Hypothalamus (tissue), 51 donors: ENCODE measurements at places on chromosomes 12 and 14.

DNA sequence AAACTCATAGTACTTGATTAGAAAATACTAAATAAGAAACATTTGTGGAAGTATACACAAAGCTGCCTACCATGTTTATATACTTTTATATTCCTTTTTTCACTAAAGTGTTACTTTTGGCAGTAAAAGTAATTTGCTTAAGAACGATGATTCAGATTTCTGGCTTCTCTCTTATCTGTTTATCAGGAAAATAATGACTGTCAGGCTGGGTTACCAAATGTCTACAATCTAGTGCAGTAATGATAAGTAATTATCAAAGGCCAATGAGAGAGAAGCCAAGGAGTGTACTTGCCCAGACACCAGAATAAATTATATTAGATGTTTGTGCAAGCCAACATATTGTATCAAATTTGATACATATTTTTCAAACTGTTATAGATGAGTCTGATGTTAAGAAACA lies 113.4 kb downstream of the RALGAPA1 start:
- DNase-seq = no peak

GRCh38 chr12:80352474-80352873 lies 91.6 kb upstream of the PTPRQ start:
- no peak for DNase-seq

DNA sequence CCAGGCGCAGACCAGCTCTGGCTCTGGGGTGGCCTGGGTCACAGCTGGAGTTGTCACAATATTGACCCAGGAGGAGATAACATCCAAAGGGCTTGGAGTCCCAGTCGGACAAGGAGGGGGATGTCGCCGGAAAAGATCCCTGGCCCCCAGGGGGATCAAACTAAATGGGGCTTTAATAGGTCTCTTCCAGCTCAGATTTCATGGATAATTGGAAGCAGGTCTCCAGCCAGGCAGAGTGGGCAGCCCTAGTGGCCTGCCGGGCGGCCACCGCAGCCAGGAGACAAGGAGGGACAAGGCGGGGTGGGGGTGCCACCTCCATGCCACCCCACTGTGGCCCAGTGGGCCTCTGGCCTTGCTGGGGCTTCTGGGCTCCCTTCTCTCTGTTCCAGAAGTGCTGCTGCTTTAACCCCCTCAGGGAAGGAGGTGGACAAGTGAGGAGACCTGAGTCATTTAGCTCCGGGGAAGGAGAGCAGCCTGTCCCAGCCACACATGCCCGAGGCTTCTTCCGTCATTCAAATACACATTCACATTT lies 23.1 kb upstream of the PGF start:
- no peak for DNase-seq

DNA sequence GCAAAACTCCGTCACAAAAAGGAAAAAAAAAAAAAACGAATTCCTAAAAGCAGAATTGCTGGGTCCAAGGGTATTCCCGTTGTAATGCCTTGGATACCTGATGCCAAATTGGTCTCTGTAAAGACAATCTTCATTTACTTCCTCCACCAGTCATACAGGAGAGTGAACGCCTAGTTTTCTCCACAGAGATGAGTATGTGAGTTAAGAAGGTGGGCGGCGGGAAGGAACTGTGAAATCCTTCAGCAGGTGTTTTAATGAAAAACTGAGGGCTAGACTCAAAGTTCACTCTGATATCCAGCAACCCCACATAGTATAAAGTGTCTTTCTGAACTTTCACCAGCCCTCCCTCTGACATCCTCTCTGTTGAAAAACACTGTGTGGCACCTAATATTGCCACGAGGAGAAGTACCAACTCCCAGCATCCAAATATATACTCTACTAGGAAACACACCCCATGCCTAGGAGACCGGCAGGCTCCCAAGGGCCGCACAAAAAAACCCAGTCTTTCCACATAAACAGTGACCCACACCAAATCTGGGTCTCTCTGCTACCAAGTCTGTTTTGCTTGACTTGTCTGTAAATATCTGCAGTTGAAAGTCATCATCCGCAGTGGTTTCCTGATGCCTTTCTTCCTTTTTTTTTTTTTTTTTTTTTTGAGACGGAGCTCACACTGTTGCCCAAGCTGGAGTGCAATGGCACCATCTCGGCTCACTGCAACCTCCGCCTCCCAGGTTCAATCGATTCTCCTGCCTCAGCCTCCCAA lies 30.3 kb upstream of the FOXN3 start:
- no peak for DNase-seq

DNA sequence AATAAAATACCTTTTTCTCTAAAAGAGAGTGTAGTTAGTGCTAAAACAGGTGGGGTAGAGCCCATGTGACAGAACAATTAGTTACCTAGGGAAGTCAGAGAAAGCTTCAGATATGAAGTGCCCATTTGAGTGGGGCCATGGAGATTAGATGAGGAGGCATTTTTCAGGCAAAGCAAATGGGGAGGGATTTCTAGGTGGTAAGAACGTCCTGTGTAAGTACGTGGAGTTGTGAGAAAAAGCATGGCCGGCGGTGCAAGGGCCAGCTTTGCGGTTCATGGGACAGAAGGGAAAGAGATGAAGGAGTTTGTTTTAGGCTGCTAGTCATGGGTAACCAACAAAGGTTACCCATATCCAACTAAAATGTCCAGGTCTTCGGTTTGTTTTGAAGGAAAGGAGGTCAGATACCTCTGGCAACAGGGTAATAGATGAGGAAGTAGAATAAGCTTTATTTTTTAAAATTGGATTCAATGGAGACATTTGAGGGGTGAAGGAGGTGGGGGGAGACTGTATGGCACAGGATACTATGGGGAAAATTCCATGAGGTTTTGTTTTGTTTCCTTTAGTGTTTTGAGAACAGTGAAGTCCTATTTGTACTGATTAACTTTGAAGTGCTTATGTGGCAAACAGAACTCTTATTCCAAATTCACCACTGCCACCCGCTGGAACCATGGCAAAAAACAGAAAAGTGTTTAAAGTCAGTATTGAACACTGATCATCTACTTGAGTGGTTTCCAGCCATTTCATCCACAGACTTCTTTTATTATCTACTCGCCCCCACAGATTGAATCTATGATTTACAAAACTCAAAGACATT lies 10.0 kb upstream of the SNRPF start:
- DNase-seq = no peak

DNA sequence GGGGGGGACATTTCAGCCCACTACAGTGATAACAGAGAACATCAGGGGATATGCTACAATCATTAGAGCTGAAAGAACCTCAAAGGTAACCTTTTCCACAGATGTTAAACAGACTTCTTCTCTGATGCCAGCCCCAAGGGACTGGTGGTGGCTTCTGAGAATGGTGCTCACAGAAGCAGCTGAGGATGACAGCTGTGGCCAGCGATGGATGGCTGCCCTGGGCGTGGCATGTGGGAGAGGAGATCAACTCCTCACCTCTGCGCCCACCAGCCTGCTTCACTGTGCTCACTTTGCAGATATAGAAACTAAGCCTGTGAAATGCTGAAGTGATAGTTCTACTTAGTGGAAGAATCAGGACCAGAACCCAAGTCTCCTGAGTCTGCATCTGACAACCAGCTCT lies 33.0 kb downstream of the FOXN3 start:
- no peak for DNase-seq

DNA sequence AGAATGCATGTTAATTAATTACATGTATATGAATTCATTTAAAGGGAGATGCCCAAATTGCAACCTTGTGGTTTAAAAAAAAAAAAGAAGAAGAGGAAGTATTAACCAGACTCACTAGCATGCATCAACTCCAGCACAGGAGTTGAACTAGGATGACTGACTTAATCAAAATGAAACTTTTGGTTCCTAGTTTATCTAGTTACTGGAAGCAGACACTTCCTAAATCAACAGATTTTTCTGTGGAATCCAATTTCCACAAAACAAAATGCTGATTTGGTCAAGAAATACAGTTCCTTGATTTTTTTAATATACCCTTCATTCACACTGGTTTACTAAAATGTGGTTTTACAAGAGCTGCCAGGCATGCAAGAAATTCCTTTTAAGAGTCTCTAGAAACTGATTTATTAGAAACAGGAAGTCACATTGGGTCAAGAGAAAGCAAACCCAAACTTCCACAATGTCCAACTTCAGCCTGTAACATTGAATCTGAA lies 41.6 kb downstream of the ITPR2 start:
- DNase-seq = no peak

DNA sequence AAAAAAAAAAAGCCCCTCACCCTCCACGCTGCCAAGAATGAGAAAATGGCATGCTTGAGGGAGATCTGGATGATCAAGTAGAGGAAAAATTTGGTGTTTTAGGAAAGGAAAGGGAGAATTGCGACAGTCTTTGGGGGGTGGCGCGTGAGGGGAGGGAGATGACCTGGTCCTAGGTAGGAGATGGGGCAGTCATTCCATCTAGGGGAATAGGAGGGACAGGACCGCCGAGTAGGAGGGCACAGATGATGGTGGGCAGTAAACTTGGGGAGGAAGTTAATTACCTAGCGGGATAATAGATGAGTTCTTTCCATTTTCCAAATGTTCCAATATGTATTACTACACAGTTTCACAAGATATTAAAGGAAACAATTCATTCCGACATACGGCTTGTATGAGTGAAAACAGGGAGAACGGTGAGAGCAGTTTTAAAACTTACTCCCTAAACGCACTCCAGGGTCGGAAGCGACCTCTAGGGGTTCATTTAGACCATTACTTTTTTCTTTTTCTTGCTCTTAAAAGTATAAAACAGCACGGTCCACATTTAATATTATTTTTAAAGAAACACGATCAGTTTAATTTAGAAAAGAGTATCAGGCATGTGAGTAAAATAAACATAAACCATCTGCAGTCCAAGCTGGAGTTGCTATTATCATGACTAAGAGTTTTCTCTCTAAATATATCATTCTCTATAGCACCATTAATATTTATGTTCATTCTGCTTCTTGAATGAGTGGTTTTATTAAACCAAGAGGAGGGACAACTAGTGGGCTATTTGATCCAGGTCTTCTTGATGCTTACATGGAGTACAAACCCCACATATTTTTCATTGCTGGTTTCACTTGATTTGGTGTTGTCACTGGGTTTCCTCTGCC lies 3.0 kb upstream of the FNTB start:
- DNase-seq = no peak

DNA sequence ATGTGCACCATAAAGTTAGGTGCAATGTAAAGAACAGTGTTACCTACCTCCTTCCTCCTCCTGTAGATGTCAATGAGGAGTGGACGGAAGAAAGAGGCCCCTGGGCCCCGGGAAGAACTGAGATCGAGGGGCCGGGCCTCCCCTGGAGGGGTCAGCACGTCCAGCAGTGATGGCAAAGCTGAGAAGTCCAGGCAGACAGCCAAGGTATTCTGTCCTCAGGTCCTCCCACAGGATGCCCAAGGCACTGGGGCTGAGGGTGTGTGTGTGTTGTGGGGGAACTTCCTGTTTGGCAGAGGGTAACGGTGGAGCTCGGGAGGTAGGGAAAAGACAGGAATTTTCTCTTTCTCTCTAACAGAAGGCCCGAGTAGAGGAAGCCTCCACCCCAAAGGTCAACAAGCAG lies 6.4 kb downstream of the ATN1 start:
- no peak for DNase-seq

DNA sequence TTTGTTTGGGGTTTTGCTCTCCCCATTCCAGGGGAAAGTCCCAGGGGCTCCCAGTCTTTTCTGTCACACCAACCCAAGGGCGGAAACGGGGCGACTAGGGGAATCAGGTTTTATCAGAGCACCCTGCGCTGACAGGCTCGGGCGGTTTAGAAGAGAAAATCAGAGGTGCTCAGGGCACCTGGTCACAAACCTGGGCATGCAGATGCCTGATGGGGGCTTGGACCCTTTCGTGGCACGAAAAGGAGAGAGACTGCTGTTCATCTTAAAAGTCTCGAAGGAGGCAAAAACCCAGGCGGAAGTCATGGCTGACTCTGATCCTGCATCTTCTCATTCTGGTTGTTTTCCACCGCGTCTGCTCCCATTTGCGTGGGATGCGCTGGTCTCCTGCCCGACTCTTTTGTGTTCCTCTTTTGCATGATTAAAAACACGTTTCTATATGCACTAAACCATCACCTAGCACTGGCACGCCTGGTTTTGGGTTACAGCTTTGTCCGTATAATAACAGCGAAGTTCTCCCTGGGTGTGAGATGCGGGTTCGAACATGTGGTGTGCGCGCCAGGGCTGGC lies 13.2 kb downstream of the OTX2 start:
- no peak for DNase-seq

DNA sequence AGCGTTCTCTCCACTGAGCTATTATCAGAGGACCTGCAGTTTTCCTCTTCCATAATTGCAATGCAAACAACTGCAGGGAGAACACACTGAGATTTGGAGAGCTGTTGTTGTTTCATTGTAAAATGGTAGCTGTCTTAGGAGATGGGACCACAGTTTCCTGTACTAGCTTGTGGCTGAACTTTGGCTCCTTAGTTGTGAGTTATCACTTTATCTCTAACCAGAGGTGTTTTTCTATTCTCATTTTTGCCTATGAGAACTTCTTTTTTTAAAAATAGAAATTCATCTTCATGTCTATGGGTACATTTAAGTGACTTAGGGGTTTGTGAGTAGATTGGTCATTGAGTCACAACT lies 216.5 kb downstream of the SLC38A4 start:
- no peak for DNase-seq

DNA sequence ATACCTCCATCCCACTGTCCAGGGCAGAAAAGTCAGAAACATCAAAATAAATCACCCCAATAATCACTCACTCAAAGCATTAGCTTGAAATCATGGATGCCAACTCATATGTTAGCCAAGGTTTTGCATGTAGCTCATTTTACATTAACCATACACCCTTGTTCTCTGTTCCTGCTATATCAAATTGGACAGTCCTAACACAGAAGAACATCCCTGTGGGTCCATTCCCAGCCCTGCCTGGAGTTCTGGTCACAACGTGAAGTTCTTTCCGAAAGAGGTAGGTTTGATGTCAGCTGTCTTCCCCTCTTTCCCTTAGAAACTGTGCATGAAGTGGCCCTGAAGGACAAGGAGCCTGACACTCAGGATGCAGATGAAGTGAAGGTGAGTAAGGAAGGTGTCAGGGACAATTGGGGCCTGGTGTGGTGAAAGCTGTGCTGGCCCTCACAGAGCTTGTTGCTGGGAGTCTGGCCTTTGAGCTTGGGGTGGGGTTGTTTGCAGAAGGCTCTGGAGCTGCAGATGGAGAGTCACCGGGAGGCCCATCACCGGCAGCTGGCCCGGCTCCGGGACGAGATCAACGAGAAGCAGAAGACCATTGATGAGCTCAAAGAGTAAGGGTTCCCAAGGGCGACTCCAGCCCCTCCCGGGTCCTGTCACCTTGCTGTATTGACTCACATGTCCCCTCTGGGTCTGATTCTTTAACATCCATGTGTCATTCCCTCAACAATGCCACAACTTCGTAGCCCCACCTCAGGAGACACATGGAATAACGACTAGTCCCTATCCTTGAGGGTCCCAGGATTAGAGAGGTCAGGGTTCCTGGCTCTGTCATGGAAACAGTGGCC lies 15.0 kb upstream of the PIP4K2C start:
- no peak for DNase-seq

- DNase-seq = no peak
Measured at GRCh38 chr14:91244501-91244901, at the start of gene GPR68. GPR68 (minus strand) TSS chr14:91244704; CDS start chr14:91235050, 9,654 bp downstream.

- no peak for DNase-seq
Measured at GRCh38 chr14:80549141-80549540, 337.8 kb upstream of the DIO2 start.

DNA sequence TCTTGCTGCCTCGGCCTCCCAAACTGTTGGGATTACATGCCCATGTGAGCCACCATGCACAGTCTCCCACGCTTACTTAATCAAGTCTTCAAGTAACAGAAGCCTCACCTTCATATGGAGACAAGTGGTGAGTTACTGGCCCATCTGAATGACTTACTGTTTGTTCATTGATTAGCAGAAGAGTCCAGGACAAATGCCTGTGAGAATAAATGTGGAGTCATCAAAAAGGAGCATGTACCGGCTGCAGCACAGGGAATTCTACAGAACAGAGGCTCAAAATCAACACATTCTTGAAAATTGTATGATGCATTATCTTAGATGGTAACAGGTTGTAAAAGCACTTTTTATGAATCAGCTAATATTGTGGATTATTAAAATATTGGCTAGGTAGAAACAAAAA lies 72.5 kb upstream of the FERMT2 start:
- no peak for DNase-seq
